Naive thymus-derived CD8-positive, alpha-beta T cell (primary cell): ENCODE measurements at places on chromosomes 3 and 15.

DNA sequence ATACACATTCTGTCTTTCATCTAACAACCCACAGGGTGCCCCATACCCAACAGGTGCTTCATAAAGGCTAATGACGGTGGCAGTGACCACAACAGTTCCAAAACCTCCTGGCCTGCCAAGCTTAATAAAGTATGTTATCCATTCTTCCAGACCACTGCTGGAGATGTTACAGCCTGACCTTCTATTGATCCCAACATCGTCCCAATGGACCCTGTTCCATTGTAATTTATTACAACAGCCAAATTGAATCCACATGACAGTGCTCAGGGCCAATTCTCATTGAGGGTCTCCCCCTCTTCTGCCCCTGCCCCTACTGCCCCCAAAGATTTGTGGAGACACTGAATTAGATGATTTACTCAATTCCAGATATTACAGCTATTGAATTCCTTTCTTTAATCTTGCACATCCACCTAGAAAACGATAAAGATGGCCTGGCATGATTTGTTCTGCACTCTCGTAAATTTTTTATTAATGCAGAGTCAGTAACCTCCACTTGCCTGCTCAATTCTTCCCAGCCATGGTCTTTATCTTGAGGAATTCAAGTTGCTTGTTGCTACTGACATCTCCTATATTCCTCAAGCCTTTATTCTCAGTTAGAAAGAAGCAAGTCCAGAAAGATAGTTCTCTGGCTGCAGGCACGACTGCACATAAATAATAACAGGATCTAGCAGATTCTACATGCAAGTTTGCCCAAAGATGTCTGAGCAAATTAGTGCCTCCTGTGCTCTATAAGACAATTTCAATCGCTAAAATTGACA is 407.6 kb downstream of the ERC2 start:
- no peak for DNase-seq
- H3K36me3 ChIP-seq = no peaks in the 10 kb centered on the region
- no peaks in the 10 kb centered on the region for H3K4me1 ChIP-seq
- no peak overlapping the region for H3K27ac ChIP-seq
- H3K27me3 ChIP-seq = no peaks in the 10 kb centered on the region

DNA sequence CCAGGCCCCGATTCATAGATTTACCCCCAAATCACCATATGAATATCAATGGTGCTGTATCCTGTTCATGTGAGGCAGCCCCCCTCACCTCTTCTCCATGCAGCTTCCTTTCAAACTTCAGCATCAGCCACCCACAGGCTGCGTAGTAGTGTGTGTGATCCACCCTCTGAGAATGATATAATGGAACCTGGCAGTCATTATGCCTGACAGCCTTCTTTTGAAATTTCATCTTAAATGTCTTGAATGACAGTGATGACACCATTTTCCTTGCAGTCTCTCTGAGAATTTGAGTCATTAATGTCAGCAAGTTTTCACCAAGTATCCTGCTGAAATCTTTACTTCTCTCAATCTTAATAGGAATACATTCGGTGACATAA is 3.5 kb upstream of the CLRN1 start:
- no peaks in the 10 kb centered on the region for H3K4me1 ChIP-seq
- DNase-seq = no peak
- H3K27ac ChIP-seq = no peak overlapping the region
- no peaks in the 10 kb centered on the region for H3K36me3 ChIP-seq
- H3K4me3 ChIP-seq = no peak overlapping the region
- peaks cover 4% of the 10 kb centered on the region for H3K27me3 ChIP-seq

DNA sequence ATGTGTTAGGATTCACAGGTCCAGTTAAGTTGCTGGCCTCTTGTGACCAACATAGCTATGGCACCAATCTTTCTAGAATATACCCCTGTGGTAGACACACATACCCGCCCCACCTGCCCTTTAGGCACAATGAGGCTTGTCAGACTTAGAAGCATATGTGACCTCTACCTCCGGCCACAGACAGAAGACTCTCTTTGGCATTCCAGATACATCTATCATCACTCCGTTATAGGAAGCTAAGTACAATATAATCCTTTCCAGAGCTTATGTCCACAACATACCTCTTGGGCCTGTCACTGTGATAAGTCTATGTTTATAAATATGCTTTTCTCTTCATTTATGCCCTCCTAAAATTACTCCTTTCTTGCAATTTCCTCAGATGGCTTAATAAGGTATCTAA is 39.8 kb downstream of the CD47 start:
- H3K4me3 ChIP-seq = no peak overlapping the region
- peaks cover 89% of the 10 kb centered on the region for H3K36me3 ChIP-seq
- no peaks in the 10 kb centered on the region for H3K27me3 ChIP-seq
- H3K4me1 ChIP-seq = peaks cover 55% of the 10 kb centered on the region
- no peak for DNase-seq
- H3K27ac ChIP-seq = no peak overlapping the region

GRCh38 chr15:39784125-39784524 is 1.5 kb upstream of the FSIP1 start:
- peaks cover 16% of the 10 kb centered on the region for H3K4me1 ChIP-seq
- peak overlapping the region; percentile 92 for H3K4me3 ChIP-seq
- peak overlapping the region; percentile 86 for H3K27ac ChIP-seq
- no peak for DNase-seq
- H3K27me3 ChIP-seq = no peaks in the 10 kb centered on the region

- no peaks in the 10 kb centered on the region for H3K36me3 ChIP-seq
- no peak overlapping the region for H3K4me3 ChIP-seq
- no peak overlapping the region for H3K27ac ChIP-seq
- H3K4me1 ChIP-seq = no peaks in the 10 kb centered on the region
- no peak for DNase-seq
- peaks cover 18% of the 10 kb centered on the region for H3K27me3 ChIP-seq
Measured at GRCh38 chr15:55518641-55519040, 10.6 kb upstream of the DNAAF4 start.

DNA sequence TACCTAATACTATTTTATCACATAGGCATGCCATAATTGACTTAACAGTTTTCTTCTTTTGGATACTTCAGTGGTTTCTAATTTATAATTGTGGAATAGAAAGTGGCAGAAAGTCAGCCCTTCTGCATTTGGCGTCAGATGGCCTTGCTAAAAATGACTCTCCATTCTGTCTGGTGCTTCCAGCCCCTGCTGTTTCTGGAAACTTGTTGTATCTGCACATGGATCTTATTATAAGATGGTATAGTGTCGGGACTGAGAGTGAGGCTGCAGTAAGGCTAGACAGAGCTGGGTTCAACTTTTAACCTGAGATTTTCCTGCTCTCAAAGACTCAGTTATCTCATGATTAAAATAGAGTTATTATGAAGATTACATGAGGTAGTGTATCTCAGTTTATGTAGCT is 74.8 kb upstream of the WDR72 start:
- H3K27me3 ChIP-seq = peaks cover 3% of the 10 kb centered on the region
- no peaks in the 10 kb centered on the region for H3K36me3 ChIP-seq
- DNase-seq = no peak
- H3K4me1 ChIP-seq = no peaks in the 10 kb centered on the region

- H3K27me3 ChIP-seq = peaks cover 2% of the 10 kb centered on the region
- H3K4me3 ChIP-seq = peak within 1 kb of the TSS; percentile 92
- H3K27ac ChIP-seq = peak within 1 kb of the TSS; percentile 71
- peaks cover 14% of the 10 kb centered on the region for H3K36me3 ChIP-seq
- DNase-seq = peak; percentile 74
Measured at GRCh38 chr3:44554626-44555592, at the start of gene ZKSCAN7. Gene ZKSCAN7, plus strand, starts transcription at chr3:44555193. Its CDS starts 1,855 bp downstream, at chr3:44557048.

GRCh38 chr3:153247331-153248330 is 85.6 kb downstream of the RAP2B start:
- H3K4me1 ChIP-seq = peaks cover 16% of the 10 kb centered on the region
- peak overlapping the region; percentile 88 for H3K27ac ChIP-seq

GRCh38 chr3:90055666-90056065 is 948.2 kb downstream of the EPHA3 start:
- no peaks in the 10 kb centered on the region for H3K4me1 ChIP-seq
- no peak overlapping the region for H3K27ac ChIP-seq
- no peak for DNase-seq

DNA sequence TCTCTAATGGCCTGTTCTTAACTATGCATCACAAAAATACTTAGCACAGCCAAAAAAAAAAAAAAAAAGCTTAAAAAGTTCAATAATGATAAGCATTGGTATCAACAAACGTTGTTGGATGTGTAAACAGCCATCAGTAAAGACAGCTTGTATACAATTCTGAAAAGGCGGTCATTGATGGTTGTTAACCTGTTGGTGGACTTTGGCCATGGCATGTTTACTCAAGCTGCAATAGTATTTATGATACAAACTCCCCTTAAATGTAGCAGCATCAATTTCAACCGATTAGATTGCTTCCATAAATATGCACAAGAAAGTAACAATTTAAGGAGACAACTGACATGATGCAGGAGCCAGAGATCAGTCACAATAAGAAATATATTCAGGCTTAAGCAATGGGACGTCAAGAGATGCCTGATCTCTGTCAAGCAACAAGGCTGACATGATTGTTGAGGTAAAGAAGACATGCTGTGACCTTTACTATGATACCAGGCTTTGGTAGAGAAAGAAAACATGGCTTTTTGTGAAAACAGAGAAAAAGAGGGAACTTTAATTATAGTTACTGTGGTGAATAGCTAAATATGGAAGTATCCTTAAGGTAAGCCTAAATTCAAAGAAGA is 14.2 kb upstream of the SLC7A14 start:
- H3K27ac ChIP-seq = no peak overlapping the region
- H3K27me3 ChIP-seq = peaks cover 9% of the 10 kb centered on the region
- H3K4me3 ChIP-seq = no peak overlapping the region
- H3K4me1 ChIP-seq = no peaks in the 10 kb centered on the region

DNA sequence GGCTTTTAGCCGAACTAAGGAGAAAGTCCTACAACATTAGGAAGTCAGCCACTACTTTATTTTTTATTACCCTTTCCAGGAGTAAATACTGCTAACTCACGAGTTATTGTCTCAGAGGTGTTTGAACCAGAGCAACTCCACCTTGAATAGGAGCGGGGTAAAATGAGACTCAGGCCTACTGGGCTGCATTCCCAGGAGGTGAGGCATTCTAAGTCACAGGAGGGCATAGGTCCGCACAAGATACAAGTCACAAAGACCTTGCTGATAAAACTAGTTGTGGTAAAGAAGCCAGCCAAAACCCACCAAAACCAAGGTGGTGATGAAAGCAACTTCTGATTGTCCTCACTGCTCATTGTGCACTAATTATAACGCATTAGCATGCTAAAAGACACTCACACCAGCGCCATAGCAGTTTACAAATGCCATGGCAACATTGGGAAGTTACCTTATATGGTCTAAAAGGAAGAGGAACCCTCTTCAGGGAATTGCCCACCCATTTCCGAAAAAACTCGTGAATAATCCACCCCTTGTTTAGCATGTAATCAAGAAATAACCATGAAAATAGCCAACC is 555.9 kb downstream of the IGSF11 start:
- H3K4me3 ChIP-seq = no peak overlapping the region
- H3K36me3 ChIP-seq = no peaks in the 10 kb centered on the region
- H3K27me3 ChIP-seq = no peaks in the 10 kb centered on the region
- H3K27ac ChIP-seq = no peak overlapping the region
- no peak for DNase-seq

DNA sequence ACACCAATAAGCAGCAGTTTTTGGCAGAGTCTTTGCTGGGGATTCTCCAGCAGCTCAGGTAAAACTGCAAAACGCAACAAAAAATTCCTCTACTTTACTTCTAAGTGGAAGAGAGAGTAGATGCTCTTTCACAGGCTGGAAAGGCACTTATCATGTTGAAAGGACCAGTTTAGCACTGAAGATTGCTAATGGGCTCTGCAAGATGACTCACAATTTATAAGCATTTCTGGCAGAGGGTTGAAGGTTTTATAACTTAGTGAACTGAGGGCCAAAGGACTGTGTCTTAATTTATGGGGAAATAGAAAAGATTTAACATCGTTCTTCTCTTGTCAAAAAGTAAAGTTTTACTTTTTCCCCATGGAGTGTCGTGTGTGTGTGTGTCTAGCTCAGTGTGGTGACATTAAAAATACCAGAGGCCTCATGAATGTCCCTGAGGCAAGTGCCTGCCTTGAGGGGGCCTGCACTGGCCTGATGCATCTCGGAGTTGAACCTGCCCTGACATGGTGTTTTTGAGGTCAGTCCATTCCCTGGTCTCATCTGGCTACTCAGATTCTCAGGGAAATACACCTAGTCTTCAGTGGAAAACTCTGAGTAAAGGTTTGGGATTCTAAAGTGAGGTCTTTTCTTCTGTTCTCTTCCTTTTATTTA is 1092.0 kb downstream of the NAALADL2 start:
- no peak overlapping the region for H3K27ac ChIP-seq
- H3K27me3 ChIP-seq = no peaks in the 10 kb centered on the region
- no peaks in the 10 kb centered on the region for H3K36me3 ChIP-seq
- no peaks in the 10 kb centered on the region for H3K4me1 ChIP-seq
- H3K4me3 ChIP-seq = no peak overlapping the region

- no peak for DNase-seq
- no peaks in the 10 kb centered on the region for H3K36me3 ChIP-seq
- no peak overlapping the region for H3K27ac ChIP-seq
- H3K4me1 ChIP-seq = no peaks in the 10 kb centered on the region
Measured at GRCh38 chr3:132354916-132355702, 37.9 kb downstream of the ACP3 start.

- H3K27me3 ChIP-seq = no peaks in the 10 kb centered on the region
- no peak overlapping the region for H3K27ac ChIP-seq
- H3K4me1 ChIP-seq = no peaks in the 10 kb centered on the region
- DNase-seq = no peak
- H3K4me3 ChIP-seq = no peak overlapping the region
- H3K36me3 ChIP-seq = no peaks in the 10 kb centered on the region
Measured at GRCh38 chr3:83807511-83807910, 1151.3 kb upstream of the CADM2 start.

- no peaks in the 10 kb centered on the region for H3K36me3 ChIP-seq
- H3K27me3 ChIP-seq = no peaks in the 10 kb centered on the region
- no peak overlapping the region for H3K4me3 ChIP-seq
- H3K4me1 ChIP-seq = peaks cover 3% of the 10 kb centered on the region
Measured at GRCh38 chr3:177249203-177249602, 51.9 kb upstream of the TBL1XR1 start.

- no peaks in the 10 kb centered on the region for H3K27me3 ChIP-seq
- H3K4me1 ChIP-seq = no peaks in the 10 kb centered on the region
- no peak overlapping the region for H3K4me3 ChIP-seq
- H3K27ac ChIP-seq = no peak overlapping the region
Measured at GRCh38 chr3:36214460-36214859, 165.8 kb upstream of the STAC start.

DNA sequence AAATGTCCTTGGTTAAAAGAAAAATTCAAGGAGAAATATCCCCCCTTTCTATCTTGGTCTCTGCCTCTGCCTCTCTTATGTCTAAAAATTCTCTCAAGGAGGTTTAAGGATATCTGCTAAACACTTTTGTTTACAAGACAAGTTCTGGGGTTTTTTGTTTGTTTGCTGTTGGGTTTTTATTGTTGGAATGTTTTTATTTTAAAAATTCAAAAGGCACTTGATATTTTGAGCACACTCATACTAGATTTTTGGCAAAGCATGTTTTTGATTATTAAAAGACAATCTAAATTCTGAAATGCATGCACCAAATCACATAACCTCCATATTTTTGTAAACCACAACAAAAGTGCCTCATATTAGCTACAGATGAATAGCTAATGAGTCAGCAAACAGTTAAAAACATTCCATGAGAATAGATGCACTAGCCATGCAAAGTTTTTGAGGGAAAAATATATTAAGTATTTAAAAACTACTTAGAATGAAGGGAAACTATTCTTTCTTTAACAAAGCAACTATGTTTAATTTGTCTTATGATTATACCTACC is 84.6 kb downstream of the ZBTB20 start:
- no peak overlapping the region for H3K27ac ChIP-seq
- no peaks in the 10 kb centered on the region for H3K27me3 ChIP-seq
- peaks cover 12% of the 10 kb centered on the region for H3K4me1 ChIP-seq
- H3K36me3 ChIP-seq = peaks cover 38% of the 10 kb centered on the region
- H3K4me3 ChIP-seq = no peak overlapping the region
- DNase-seq = no peak
